ENCODE measurements at places on chromosomes 3 and 15.

DNA sequence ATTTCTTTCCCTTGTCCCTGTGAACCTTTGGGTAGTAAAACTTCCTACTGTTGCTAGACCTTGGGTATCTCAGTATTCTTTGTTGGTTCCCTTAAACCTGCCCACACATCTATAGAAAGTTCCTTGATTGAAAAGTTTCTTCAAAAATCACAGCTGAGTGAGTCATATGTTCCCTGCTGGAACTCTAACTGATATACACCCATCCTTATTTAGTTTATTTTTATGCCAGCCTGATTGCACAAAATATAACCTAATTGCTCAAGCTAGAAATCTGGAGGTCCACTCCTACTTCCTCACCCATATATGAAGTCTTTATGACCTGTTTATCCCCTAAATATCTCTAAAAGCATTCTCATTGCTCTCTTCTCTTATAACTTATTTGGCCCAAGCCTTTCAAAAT lies 13.7 kb upstream of the GJD2 start:
- no peak for ATAC-seq

GRCh38 chr3:139909811-139910210 lies 25.2 kb upstream of the CLSTN2 start:
- ATAC-seq, result no peak

DNA sequence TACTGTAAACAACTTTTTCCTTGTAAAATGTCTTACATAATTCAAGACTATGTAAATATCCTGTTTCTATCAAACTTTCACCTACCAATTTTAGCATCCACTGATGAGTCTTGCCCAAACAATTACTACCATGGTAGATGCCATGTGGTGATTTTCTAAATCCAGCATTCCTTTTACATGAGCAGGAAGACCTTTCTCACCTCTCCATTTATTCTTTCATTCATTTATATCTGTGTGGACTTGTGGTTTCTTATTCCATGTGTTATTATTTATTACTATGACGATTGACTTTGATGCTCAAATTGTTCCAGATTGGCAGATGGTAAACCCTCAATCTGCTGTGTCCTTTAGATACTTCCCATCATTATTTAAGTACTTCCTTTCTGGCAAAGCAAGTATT lies 62.4 kb downstream of the IFT57 start:
- ATAC-seq, result no peak

- ATAC-seq, result no peak
Measured at GRCh38 chr15:100191161-100191560, 150.6 kb downstream of the ADAMTS17 start.

DNA sequence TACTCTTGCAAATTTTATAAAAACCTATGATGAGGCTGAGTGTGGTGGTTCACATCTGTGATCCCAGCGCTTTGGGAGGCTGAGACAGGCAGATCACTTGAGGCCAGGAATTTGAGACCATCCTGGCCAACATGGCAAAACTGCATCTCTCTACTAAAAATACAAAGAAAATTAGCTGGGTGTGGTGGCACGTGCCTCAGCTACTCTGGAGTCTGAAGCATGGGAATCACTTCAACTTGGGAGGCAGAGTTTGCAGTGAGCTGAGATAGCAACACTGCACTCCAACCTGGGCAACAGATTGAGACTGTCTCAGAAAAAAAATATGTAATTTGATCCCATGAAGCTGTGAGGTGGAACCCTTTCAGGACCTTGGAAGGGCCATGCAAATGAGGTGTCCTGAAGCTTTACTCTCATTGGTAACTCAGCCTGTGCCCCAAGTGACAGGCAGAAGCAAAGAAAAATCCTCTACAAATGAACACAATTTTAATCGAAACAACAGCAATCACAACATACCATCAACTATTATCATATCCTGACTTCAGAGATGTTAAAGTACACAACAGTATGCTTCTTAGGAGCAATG lies 84.6 kb upstream of the CDV3 start:
- ATAC-seq, result no peak

DNA sequence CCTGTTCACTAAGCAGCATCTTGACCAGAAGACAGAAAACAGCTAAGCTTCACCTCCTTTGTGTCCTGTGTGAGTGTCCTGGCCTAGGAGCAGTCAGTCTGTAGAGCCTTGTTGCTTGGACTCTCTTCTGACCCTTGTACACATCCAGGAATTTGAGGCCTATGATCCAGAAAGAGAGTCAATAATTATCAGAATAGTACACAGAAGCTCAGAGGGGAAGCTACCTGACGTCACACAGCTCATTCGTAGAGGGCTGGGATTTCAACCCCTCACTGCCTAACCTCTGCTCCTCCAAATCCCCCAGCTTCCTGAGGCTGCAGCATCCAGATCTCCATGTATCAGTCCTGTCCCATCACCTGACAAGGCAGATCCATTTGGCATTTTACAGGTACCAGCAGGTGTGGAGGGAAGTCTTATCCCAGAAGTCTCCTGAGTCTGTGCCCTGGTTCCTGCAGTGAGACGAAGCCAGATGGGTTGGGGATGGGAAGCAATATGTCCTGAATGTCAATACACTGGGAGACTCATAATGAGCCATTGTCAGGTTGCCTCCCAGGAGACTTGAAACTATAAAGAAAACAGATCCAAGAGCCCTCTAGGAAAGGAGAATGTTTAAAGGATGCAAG lies 203.1 kb downstream of the MINAR1 start:
- no peak for ATAC-seq

DNA sequence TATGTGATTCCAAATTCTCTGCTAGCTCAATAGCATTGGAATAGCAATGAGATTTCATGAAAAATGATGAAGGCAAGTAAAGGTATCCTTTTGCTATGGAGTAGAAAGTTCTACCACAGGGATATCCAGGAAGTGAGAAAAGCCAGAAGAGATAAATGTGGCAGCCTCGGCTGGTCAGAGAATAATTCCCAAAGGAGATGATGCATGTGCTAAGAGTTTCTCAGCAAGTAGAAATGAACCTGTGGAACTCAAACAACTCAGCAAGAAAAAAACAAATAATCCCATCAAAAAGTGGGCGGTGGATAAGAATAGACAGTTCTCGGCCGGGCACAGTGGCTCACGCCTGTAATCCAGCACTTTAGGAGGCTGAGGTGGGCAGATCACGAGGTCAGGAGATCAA lies 38.2 kb downstream of the ALS2CL start:
- ATAC-seq, result no peak

Data from gastroesophageal sphincter (tissue), 4 donors.